ENCODE measurements at places on chromosomes 1 and 21. TPM values are rescaled to one million over a fixed set of nuclear protein-coding genes. Genes with fewer than 3 reads are reported as not detected.

The GTF2B gene
- total RNA-seq, result 32.5 TPM

DNA sequence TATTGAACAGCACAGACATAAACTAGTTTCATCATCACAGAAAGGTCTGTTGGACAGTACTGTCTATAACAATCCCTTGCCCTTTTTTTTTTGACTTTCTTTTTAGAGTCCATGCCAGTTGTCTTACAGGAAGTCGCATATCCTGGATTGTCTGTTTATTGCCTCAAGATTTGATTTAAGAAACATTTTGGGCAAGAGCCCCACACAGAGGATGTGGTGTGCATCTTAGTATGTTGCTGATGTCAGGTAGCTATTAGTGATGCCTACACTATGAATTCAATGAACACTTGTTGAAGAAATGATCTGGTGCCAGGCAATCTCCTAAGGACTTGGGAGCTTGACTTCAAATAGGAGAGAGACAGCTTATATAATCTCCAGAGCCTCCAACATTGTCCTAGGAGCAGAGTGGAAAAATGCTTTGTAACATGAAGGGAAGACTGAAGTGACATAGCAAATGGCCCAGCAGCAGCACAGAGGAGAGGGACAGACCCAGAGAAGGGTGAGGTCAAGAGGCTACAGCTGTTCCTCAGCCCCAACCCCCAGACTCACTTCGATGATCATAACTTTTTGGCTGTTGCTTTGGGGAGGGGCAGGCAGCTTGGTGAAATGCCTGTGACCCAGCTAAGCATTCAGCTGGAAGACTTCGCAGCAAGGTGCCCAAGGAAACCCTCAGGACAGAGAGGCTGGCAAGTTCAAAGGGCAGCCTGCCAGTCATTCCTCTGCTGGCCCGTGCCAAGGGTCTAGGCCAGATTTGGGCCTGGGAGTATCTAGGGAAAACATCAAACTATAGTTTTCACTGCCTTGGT, 7.5 kb upstream of the RAB29 start:
- DNase-seq, result no peak

The TDRD5 gene
- 26.1 TPM for total RNA-seq

GRCh38 chr1:53286955-53287354, 40.9 kb downstream of the LRP8 start:
- no peak for DNase-seq

- no peak for DNase-seq
These were observed 136.7 kb downstream of the CENPF start for GRCh38 chr1:214739621-214740238.

The CHODL gene
- 123 TPM for total RNA-seq

The OR6K3 gene
- total RNA-seq, result not detected

GRCh38 chr1:10692401-10693021, 103.9 kb downstream of the CASZ1 start:
- DNase-seq, result no peak

DNA sequence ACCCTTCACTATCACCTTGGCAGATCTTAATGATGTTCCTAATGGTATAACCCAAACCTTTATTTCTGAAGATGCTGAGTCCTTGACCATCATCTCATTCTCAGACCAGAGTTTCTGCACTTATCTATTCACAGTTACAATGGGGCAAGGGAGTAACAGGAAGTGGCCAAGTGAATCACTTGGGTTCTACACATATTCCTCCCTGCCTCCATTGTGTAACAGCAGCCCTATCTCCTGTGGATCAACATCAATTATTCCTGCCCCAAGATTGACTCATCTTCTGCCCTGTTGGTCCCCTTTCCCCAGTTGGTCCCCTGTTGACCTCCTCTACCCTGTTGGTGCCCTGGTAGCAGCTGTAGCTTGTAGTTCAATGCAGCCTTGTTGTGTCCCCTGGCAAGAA, 10.3 kb upstream of the S100A7 start:
- DNase-seq, result no peak

The PLA2G4A gene
- 6.4 TPM for total RNA-seq

- no peak for DNase-seq
These were observed 32.9 kb downstream of the KIAA1614 start for GRCh38 chr1:180945551-180945950.

- peak; percentile 23 for DNase-seq
These were observed at the start of gene GFI1 for GRCh38 chr1:92486251-92487077. Gene GFI1 (minus strand): TSS chr1:92486925. CDS start chr1:92483487, 3,438 bp downstream.

GRCh38 chr1:53485478-53486394, 26.5 kb downstream of the DMRTB1 start:
- DNase-seq, result peak; percentile 88

- no peak for DNase-seq
These were observed 561.2 kb downstream of the KIF26B start for GRCh38 chr1:245715970-245716369.

The CLCA4 gene
- 0.12 TPM for total RNA-seq

- no peak for DNase-seq
These were observed 89.5 kb downstream of the XCL2 start for GRCh38 chr1:168454211-168454815.

- DNase-seq, result peak; percentile 51
These were observed 254.4 kb upstream of the GJB5 start for GRCh38 chr1:34500451-34500850.

- DNase-seq, result no peak
These were observed 1.7 kb upstream of the GJB5 start for GRCh38 chr1:34753163-34753562.

The FCRL4 gene
- total RNA-seq, result 0.08 TPM

GRCh38 chr1:167081594-167082156, 8.5 kb downstream of the GPA33 start:
- no peak for DNase-seq

DNA sequence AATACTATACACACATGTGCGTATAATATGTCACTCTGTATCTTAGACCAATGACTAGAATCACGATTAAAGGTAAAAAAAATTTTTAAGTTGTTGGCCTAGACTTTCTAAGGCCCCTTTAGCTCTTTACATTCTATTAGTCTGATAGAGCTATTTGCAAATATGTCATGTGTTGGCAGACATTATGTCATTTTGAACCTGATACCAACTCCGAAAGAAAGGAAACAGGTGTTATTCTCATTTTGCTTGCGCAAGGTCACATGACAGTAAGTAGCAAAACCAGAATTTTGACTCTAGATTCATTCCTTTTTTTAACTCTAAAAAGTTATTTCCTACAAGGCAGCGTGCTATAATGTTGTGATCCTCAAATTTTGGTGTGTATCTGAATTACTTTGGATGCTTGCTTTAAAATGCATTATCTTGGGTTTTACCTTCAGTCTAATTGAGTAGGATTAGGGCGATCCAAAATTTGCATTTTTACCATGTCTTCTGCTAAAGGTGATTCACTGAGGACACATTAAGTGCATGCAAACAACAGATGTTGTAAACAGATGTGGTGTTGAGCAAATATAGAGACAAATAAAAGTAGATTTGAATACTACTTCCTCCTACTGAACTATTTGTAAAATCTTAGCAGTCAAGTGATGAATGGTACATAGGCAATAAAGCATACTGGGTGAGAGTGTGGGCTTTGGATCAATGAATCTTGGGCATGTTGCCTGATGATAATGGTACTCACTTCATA, 63.5 kb upstream of the KIAA1614 start:
- DNase-seq, result no peak

- DNase-seq, result no peak
These were observed 2.2 kb upstream of the BCL9 start for GRCh38 chr1:147539122-147539575.

The MTHFR gene
- 68.3 TPM for total RNA-seq

DNA sequence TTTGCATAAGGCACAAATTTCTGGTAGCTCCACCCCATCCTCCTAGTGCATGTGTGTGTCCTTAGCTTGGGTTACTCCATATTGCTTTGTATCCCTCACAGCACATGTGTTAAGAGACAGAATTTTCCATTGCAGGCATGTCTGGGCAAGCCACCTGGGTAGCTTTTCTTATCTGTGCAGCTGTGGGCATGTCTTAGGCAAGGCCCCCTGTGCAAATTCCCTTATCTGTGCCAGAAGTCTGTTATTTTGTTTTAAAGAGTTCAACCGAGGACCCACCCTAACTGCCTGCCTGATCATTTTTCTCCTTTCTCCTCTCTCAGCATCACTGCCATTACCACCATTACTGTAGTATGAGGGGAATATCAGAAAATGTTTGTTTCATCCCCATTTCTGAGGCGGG, 131.9 kb downstream of the CYYR1 start:
- DNase-seq, result no peak

GRCh38 chr1:165628147-165628822, 2.7 kb upstream of the MGST3 start:
- no peak for DNase-seq

GRCh38 chr1:36343651-36344394, 20.4 kb upstream of the EVA1B start:
- no peak for DNase-seq

DNA sequence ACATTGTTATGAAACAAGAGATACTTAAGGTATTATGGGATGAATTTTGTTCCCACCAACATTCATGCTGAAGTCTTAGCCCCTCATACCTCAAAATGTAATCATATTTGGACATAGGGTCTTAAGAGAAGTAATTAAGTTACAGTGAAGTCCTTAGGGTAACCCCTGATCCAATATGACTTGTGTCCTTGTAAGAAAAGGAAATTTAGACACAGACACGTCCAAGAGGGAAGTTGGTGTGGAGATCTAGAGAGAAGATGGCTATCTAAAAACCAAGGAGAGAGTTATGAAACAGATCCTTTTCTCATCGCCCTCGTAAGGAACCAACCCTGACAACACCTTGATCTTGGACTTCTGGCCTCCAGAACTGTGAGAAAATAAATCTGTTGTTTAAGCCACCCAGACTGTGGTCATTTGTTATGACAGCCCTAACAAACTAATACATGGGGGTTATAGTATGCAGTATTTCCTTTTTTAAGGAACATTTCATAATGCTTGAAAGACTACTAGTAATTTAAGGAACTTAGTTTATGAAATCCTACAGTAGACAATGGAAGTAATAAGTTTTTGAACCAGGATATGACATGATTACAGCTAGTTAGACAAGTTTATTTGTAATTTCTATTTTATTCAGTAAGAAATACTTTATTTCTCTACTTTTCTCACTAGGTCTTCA, 875.5 kb upstream of the ADGRL2 start:
- DNase-seq, result no peak

DNA sequence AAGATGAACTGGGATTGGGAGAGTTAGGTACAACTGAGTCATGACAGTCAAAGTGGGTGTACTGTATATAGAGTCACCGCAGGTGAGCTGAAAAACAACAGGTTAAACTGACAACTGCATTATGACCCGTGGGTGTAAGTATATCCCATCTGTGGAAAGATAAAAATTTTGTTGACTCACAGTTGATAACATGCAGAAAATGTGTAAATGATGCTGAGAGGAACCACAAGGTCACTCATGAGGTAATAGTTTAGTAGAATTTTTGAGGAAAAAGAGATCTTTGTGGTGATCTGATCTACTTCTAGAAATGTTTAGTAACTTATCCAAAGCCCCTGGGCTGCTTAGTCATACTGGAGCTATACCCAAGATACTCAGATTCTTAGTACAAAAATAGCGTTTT, 838 bp downstream of the OR2C3 start:
- DNase-seq, result no peak

DNA sequence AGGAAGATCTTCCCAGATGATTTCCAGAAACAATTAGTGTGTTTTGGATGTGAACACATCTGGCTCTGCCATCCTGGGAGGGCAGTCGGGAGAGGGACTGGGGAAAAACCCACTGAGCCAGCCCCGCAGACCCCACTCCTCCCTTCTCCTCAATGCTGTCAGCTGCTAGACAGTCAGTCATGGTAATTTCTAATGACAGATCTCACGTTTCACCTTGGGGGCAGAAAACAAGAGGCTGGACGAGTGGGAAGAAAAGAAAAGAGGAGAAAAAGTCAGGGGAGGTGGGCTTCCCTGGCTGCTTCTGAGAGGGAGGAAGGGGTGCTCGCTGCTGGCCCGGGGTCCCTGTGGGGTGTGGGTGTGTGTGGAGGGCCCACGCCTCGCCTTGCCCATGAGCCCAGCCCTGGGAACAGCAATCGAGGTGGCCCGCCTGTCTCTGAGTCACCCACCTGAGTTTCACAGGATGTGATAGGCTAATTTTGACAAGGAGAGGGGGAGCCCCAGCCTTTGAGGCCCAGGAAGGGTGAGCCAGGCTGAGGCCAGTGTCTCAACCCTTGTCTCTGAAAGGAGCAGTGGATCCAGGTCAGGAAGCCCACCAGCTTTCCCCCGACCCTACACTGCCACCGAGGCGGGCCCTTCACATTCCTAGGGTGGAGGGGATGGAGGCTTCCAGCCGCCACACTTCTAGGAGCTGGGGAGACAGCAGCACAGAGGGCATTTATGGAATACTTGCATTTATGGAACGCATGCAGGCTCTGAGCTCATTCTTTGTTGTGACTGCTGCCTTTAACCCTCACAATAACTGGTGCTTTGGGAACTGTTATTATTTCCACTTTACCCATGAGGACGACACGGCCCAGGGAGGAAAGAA, 49.1 kb upstream of the IFNLR1 start:
- no peak for DNase-seq

- no peak for DNase-seq
These were observed 188.9 kb downstream of the HUNK start for GRCh38 chr21:32061729-32062128.

The NFASC gene
- total RNA-seq, result 13.9 TPM

GRCh38 chr1:86521522-86521891, 25.4 kb upstream of the CLCA4 start:
- DNase-seq, result no peak

DNA sequence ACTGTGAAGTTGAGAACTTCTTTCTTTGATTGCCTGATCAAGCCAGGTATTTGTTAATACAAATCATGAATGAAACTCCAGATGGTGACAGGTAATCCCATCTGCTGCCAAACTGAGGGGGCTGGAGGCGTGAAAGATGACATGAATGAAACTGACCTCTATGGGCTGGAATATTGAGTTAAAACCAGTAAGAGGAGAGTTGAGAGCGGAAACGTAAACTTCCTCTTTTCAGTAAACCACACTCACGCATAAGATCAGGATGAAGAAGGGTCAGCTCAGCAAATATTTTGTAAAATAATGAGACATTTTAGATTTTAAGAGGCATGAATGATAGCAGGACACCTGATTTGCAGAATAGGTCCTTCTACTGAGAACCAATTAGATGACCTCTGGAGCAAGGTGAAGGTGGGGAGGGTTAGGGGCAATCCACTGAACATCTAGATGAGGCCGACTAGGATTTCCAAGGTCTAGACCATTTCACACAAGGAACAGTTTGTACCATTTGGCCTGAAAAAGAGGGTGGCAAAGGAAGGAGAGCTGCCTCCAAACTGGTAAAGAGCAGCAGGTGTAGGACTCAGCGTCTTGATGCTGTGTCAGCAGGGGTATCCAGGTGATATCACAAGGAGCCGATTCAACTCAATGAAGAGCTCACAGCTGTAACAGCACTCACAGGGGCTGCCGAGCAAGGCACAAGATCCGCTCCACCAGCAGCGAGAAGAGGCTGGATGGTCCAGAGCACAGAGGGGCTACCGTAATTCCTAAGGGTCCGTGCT, 132.6 kb downstream of the NTPCR start:
- DNase-seq, result no peak

DNA sequence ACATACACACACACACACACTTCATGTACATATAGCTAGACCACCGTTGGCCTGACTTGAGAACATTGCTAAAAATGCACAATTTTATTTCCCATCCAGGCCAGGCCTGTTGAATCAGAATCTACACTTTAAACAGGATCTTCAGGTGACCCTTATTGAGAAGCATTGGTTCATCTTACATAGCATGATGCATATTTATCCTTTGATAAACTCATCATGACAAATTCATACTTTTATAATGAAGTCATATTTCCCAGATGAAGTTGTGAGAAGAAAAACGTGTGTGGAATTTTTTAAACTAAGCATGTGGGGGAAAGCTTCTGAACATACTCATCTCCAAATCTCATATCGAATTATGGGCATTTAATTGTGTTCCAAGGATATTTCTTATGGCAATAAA, 877.7 kb downstream of the MRPL39 start:
- no peak for DNase-seq

The OR2G6 gene
- total RNA-seq, result not detected

All from testis (tissue), 5 donors.